HL-60 (cell line): ENCODE measurements at places on chromosomes 4 and X.

DNA sequence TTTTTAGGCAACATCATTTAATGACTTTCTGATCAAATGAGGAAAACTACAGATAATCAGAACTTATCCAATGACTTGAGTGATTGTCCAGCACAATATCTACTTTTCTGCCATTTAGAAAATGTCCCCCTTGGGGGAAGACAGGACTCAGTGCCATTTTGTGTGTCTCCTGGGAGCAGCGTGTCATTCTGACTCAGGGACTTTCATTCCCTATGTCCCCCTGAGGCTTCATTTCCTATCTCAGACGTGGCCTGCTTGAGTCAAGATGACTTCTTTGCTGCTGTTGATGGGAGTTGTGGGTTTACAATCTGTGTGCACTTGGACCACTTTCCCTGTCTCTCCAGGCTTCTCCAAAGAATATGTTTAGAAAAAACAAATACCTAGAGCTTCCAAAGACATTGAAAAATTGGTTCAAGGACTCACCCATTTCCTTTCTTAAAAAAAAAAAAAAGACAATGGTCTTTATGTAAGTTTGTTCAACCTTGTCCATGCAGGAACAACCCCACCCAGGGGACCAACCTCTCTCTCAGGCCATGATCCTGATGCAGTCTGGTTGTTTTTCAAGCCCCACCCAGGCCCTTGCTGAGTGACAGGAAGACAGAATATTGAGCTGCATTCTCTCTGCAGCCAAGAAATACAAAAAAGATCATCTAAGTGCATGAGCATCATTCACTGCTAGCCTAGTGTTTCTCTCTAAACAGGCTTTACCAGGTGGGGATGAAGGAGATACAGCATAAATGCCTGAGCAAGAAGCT is 34.3 kb upstream of the TMEM154 start:
- no peak for DNase-seq

GRCh38 chr4:995311-996026 is 2.3 kb upstream of the SLC26A1 start:
- no peak for DNase-seq

- DNase-seq = no peak
Observed at GRCh38 chr4:54626113-54626512, 31.6 kb upstream of the KIT start.

GRCh38 chrX:115696039-115696438 is 135.1 kb downstream of the PLS3 start:
- no peak for DNase-seq

- no peak for DNase-seq
Observed at GRCh38 chr4:8725845-8726244, 133.3 kb downstream of the CPZ start.

DNA sequence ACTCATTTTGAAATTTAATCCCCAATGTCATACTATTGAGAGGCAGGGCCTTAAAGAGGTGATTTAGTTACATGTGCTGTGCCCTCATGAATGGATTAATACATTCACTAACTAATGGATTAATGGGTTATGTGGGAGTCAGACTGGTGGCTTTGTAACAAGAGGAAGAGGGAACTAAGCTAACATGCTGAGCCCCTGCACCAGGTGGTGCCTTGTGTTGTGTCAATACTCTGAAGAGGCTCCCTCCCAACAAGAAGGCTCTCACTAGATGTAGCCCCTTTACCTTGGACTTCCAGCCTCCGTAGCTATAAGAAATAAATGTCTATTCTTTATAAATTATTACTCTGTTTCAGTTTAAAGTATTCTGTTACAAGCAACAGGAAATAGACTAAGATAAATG is 411.9 kb upstream of the EMCN start:
- DNase-seq = no peak

DNA sequence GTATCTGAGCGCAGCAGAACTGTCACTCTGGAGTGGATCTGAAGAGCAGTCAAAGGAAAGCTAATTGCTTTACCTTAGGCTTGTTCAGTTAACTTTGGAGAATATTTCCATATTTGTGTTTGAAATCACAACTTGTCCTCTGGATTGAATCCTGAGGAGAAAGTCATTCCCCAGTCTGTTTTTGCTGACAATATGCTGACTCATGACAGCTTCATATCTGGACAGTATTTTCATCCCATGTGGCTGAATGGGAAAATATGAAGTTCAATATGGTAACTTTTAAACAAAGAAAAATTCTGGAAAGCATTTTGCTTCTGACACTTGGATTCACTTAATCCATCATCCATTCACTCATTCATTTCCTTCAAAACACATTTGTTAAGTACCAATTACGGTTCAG is 46.3 kb upstream of the MAGEC3 start:
- DNase-seq = no peak

GRCh38 chr4:69610484-69610883 is 29.0 kb downstream of the UGT2A2 start:
- no peak for DNase-seq

GRCh38 chrX:123959281-123960063 is 2.0 kb upstream of the STAG2 start:
- no peak for DNase-seq

DNA sequence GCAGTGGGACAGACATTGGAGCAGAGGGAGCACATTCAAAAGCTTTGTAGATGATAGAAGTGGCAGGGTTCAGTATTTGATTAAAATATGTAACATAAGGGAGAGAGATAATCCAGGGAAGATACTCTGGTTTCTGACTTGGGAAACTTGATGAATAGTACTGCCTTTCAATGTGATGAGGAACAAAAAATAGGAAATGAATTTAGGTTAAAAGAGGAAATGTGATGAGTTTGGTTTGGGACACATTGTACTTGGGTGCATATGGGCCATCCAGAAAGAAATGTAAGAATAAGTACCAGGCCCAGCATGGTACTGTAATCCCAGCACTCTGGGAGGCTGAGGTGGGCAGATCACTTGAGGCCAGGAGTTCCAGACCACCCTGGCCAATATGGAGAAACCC is 20.9 kb upstream of the NDNF start:
- no peak for DNase-seq

DNA sequence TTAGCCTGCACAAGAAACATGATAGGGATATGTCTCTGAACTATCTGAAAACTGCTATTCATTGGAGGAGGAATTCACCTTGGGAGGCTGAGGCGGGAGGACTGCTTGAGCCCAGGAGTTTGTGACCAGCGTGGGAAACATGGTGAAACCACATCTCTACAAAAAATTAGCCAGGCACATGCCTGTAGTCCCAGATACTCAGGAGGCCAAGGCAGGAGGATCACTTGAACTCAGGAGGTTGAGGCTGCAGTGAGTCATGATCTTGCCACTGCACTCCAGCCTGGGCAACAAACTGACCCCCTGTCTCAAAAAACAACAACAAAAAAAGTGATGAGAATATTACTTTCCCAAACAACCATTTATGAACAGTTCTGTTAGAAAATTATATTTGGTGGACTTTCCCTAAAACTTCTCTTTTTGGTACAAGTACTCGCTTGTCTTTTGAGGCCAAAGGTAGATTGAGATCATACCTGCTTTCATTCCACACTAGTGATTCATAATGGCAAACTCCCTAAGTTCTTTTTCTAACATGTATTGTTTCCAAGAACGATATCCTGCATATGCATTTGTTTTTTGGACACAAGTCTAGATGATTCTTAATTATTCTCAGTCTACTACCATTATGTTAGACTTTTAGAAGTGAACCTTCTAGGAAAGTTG is 33.4 kb downstream of the METTL14 start:
- DNase-seq = no peak

DNA sequence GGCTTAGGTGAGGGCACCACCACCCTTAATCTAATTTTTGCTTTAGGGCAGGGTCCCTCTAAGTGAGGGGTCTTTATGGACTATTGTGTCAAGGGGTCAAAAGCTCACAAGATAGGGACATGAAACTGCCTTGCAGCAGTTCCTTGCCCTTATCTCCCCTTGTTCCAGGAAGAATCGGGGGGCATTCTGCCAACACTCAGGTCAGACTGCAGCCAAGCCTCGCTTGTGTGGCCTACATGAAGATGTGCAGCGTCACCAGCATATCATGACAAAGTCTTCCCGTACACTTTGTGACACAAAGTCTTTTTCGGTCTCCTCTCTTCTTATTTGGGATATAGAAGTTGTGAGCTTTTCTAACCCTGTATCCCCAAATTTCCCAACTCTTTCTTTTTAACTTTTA is 17.5 kb upstream of the USP9X start:
- DNase-seq = no peak

DNA sequence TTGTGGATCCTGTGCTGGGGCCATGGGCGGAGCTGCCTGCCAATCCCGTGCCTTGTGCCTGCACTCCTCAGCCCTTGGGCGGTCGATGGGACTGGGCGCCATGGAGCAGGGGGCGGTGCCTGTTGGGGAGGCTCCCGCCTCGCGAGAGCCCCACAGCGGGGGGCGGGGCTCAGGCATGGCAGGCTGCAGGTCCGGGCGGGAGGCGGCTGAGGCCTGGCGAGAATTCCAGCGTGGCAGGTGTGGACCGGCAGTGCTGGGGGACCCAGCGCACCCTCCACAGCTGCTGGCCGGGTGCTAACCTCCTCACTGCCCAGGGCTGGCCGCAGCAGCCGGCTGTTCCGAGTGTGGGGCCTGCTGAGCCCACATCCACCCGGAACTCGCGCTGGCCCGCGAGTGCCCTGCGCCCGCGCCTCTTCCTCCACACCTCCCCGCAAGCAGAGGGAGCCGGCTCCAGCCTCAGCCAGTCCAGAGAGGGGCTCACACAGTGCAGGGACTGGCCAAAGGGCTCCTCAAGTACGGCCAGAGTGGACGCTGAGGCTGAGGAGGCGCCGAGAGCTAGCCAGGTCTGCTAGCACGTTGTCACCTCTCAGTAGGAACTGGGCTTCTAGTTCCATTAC is 85.9 kb downstream of the GBA3 start:
- DNase-seq = no peak

GRCh38 chrX:120617996-120618630 is 11.7 kb downstream of the C1GALT1C1 start:
- no peak for DNase-seq

- no peak for DNase-seq
Observed at GRCh38 chrX:13119386-13119785, 75.0 kb upstream of the FAM9C start.

- no peak for DNase-seq
Observed at GRCh38 chr4:21811565-21811964, 137.0 kb downstream of the KCNIP4 start.

DNA sequence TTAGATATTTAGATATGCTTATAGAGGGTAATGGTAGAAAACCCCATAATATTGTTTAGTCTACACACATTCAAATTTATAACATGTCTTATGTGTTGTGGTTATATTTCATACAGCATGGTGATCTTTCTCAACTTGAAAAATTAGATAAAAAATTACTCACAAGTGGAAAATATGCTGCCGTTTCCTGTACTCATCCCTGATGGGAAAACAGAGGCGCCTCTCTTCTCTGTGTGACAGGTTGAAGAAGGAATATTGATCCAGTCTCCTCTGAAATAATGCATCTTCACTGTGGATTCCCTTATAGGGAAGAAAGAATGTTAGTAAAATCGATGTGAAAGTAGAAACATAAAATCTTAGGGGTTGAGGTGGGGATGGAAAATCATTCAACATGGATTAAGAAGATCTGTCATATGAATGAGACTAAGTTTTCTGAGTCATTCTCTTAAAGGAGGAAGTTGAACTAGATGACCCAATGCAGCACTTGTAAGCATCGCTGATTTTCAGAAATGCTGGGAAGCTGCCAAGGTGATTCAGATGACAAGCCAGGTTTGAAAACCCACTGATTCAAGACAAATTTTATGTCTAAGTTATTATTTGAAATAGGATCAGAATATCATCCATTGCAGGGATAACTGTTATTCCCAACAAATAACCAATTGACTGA is 70.7 kb downstream of the ANKRD50 start:
- no peak for DNase-seq

- no peak for DNase-seq
Observed at GRCh38 chr4:146640021-146640464, 1.4 kb downstream of the POU4F2 start.

DNA sequence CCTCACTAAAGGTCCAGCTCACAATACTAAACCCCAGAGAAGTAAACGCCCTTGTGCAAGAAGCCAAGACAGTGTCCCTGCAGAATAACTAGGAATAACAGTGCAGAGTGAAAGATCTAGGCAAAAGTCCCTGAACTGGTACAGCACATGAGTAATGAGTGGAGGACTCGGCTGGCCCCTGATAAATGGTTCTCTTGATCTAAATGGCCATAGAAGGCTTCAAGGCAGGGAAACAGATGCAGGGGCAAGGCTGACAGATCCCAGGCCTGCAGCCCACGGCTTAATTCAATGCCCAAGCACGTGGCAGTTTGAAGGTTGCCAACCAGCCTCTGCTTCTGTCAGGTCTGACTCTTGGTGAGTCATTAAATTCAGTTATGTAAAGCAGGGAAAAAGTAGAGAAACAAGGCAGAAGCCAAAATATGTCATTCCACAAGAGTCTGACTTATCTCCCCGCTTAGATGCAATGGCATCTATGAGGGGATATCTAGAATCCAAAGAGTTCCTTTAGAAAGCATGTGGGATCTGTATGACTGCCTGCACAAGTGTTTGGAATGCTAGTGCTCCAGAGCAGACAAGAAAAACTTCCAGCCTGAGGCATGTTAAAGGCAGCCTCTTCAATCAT is 121.3 kb downstream of the PRDM5 start:
- DNase-seq = no peak

GRCh38 chr4:176919631-176920030 is 126.9 kb upstream of the VEGFC start:
- no peak for DNase-seq

DNA sequence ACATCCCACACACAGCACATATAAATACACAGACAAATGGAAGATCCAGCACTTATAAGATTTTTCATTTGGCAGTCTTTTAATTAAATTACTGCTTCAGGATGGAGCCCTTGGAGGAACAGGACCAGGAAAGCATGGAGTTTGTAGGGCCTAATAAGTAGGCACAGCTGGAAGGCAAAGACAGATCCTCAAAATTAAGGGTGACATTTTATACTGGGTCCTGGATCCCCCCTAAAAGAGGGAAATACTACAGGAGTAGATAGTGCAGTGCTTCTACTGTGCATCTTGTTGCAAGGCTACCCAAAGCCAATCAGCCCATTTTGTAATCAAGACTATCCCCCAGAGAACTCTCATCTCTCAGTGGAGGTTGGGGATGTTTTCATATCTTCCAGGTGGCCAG is 1860.7 kb upstream of the PCDH10 start:
- DNase-seq = no peak

- DNase-seq = no peak
Observed at GRCh38 chrX:7154041-7154597, 6.2 kb upstream of the PUDP start.

DNA sequence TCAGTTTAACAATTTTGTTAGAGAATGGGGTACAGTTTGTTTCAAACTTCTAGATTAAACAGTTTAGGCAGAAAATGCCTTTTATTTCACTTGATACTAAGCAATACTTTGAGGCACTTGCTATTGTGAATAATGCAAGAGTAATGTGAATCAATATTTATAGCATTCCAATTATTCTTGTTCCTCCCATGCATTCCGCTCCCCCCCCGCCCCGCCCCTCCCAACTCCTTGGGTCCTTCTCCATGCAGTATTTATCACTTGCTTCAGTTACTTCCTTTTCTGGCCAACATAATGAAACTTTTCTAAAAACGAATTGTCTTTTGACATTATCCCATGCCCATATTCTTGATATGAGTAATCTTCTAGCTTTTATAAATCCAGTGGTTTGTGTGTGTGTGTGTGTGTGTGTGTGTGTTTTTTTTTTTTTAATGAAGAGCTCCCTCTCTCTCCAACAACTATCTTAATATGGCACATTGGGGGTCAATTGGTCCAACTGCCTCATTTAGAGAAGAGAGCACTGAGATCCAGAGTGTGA is 1.6 kb downstream of the BANK1 start:
- DNase-seq = no peak

- DNase-seq = no peak
Observed at GRCh38 chr4:138647433-138647832, 368.1 kb upstream of the NOCT start.
